ENCODE measurements at places on chromosomes 16 and 17. TPM values are rescaled to one million over a fixed set of nuclear protein-coding genes. Genes with fewer than 3 reads are reported as not detected.

The XPO6 gene
- 304 TPM for total RNA-seq

The PRSS33 gene
- not detected for total RNA-seq

The GRB7 gene
- 0.81 TPM for total RNA-seq

The TMC8 gene
- total RNA-seq: 331 TPM

The RNF227 gene
- total RNA-seq: 4.4 TPM
